ENCODE measurements at places on chromosomes 1 and 21.
A peak's percentile ranks its signal among the peaks of the same experiment; 100 is the strongest.

GRCh38 chr21:41326414-41327080 is 9.9 kb downstream of the FAM3B start:
- peak; percentile 81 for DNase-seq

DNA sequence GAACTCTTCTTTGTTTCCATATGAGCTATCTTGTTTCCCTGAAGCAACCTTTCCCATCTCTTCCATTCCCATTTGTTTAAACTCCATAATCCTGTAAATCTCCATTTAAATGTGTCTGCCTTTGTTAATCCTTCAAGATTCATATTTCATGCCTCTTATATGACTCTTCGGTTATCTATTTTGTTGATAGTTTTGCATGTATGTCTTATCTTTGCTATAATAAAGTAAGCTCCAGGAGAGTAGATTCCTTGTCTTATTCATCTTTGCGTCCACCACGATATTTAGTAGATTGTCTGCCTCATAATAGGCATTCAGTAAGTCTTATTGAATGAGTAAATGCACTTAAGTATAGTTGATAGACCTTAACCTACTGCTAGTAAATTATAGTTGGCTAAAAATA is 18.4 kb downstream of the CLIC4 start:
- DNase-seq: no peak

DNA sequence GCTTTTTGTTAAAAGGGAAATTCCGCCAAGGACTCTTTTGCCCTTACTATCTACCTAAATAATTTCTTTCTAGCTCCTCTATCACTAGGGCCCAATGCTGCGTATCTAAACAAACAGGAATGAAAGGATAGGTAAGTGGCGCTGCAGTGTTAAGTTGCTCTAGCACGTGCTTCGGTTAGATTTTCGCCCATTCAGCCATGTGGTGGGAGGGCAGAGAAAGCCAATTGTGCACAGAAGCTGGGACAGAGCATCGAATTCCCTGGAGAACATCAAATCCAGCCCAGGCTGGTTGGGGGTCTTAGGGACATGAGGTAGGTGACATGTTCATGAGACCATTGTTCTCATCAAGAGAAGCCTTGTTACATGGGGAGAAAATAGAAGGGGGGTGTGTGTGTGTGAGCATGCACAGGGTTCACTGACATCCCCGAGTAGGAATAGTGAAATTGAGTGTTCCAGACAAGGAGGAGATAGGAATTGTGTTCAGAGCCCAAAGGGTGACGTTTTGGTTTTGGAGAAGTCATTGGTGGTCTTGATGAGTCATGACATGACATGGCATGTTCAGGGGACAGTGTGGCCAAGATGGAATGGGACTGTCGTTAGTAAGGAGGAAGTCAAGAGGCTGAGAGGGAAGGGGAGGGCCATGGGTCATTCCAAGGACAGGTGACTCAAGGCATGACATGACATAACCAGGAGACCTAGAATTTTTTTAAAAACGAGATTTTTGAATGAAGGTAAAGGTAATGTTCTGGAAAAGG is 107.1 kb downstream of the TLR5 start:
- DNase-seq: no peak

DNA sequence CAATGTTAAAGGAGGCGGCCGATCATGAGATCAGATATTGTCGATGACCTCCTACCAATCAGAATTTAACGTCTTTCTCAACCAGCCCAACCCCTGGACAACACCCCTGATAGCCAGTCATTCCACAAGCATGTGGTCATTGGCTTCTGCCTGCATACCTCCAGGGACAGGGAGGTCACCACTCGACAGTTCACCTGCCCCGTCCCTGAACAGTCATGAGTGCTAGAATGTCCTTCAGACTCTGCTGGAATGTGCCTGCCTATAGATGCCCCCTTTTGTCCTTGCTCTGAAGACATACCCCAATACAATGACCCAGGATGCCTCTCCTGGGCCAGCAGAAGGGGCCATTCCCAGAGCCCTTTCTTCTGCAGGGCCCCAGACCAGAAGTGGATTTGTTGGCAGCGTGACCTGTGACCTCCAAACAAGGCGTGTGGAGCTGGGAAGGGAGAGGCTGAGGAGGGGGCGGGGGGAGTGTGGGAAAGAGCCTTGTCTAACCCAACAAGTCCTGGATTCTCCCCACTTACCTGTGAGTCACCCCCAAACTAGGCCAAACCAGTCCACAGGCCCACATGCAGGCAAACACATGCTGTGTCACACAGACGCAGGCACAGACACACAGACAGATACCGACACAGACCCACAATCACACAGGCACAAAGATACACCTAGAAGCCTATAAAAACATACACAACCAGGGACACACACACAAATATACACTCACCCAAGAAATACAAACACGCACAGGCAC is 2.2 kb downstream of the CRYBG2 start:
- DNase-seq: peak; percentile 82

GRCh38 chr1:225987491-225988316 is 11.4 kb downstream of the SDE2 start:
- no peak for DNase-seq

DNA sequence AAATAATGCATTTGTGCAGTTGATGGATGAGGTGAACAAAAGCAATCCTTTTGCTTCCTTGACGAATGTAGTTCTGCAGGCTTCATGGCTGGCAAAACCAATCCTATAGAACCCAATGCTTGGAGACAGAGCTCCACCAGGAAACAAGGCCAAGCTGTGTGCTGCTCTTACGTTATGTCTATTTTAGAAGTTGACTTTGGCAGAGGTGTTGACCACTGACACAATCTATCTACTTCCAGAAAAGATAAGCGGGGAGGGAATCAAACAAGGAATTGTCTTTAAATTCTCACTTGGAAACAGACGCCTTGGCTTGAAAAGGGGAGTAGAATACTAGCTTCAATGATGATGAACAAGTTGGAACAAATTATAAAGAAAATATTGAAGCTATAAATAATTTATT is 211.2 kb downstream of the SETD4 start:
- DNase-seq: no peak

DNA sequence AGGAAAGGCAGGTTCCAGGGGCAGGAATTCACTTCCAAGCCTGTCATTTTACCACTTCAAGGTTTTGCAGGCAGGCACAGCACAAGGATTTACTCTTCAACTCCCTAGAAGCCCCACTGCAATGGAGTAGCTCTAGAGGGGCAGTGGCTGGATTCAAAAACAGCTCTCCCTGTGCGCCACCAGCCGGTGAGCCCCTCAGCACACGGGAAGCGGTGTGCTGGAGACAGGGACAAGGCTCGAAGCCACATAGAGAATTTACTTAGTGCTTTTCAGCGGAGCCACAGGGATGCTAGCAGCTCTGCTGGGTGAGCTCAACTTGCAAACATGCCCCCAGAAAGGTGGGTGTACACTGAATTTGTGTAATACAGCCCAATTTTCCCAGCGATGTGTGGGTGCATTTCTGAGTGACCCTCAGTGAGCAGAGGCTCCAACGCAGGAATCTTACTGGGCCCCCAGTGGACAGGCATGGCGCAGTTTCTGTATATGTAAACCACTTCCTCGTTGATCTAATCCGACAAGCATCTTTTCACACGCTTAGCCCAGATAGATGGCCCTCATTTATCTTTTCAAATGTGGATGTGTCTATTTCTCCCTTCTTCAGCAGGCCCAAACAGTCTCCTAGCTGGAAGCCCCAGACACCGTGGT is 10.9 kb downstream of the VWA5B1 start:
- no peak for DNase-seq

DNA sequence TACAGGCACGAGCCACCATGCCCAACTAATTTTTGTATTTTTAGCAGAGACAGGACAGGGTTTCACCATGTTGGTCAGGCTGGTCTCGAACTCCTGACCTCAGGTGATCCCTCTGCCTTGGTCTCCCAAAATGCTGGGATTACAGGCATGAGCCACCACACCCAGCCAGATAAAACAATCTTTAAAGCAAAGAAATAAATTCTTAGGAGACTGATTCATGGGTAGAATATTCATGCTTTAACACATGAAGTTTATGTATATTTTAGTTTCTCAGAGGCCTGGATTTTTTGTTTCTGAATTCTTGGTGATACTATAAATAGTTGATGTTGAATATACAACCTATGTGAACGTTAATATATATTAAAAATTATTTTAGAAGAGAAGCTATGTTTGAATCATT is 127.4 kb upstream of the KIAA1614 start:
- DNase-seq: no peak

GRCh38 chr1:212503714-212504113 is 71.0 kb downstream of the NENF start:
- DNase-seq: no peak

DNA sequence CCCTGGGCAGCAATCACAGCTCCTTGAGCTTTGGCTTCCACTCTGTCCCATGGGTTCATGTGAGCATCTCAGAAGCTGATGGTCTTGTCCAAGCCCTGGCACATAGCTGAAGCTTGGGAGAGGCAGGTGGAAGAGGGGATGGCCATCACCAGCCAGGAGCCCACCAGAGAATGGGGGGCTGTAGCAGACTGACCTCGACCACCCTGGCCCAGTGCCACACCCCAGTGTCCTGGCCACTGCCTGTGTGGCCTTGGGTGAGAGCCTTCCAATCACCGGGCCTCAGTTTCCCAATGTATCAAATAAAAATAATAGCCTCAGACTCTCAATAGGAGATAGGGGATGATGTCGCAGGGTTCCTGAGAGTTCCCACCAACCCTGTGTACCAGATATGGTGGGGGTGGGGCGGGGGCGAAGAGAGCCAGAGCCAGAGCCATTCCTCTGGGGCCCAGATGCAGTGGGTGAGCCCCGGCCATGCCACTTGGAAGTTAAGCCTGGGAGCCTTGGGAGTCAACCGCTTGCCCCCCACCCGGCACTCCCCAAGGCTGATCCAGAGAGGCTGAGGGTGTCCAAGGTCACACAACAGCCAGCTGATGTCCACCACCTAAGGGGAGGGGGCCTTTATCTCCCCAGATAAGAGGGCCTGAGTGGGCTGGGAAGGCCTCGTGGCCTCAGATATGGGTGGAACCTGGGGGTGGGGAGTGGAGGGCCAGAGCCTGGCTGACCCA is 9.3 kb upstream of the EDN2 start:
- no peak for DNase-seq

- peak; percentile 17 for DNase-seq
Measured at GRCh38 chr1:98045767-98046641, 125.2 kb upstream of the DPYD start.

DNA sequence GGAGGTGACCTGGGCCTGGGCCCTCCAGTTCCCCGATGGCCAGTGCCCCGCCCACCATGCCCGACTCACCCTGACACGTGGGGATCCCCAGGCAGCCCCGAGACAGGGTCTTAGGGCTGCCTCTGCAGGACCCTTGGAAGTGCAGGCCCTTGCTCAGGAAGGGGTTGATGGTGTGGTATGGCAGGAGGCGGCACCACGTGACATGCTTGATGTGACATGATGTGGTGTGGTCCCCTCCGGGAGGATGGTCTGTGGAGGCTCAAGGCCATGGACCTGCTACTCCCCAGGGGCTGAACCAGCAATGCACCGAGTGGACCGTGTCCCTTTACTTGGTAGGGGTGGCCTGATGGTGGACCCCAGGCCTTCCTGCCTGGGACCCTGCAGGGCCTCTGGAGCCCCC is 21.9 kb upstream of the PLCH2 start:
- no peak for DNase-seq
